ENCODE measurements at places on chromosomes 5 and 9.

DNA sequence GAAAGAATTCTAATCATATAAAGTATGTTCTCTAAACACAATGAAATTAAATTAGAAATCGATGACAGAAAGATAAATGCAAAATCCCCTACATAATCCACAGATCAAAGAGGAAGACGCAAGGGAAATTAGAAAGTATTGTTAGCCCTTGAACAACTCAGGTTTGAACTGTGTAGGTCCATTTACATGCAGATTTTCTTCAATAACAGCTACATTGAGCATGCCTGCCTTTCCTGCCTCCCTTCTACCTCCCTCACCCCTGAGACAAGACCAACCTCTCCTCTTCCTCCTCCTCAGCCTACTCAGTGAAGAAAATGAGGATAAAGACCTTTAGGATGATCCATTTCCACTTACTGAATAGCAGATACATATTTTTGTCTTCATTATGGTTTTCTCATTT, 75.2 kb downstream of the PLPP1 start:
- DNase-seq, result no peak

GRCh38 chr9:126411225-126411947, 84.8 kb downstream of the MVB12B start:
- DNase-seq, result no peak

DNA sequence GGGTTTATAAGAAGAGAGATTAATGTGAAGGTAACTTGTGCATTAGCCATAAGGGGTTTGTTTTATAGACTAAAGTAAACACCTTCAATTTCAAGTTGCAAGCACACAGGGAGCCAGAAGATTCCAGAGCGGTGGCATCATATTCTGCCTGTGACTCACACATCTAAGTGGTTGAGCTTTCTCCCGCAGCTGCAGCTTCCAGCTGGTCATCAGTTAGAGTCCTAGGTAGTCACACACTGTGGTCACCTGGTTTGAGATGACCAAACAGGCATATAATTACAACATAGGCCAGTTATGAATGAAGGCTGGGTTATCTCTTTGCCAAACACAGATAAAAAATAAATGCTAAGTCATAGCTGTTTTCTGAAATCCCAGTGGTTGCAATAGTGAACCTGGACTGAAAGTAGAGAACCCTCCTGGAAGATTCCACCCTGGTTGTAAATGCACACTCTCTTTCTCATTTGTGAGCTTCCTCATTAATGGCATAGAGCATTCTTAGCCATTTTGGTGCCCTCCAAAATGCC, 171.3 kb downstream of the GDNF start:
- DNase-seq, result no peak

DNA sequence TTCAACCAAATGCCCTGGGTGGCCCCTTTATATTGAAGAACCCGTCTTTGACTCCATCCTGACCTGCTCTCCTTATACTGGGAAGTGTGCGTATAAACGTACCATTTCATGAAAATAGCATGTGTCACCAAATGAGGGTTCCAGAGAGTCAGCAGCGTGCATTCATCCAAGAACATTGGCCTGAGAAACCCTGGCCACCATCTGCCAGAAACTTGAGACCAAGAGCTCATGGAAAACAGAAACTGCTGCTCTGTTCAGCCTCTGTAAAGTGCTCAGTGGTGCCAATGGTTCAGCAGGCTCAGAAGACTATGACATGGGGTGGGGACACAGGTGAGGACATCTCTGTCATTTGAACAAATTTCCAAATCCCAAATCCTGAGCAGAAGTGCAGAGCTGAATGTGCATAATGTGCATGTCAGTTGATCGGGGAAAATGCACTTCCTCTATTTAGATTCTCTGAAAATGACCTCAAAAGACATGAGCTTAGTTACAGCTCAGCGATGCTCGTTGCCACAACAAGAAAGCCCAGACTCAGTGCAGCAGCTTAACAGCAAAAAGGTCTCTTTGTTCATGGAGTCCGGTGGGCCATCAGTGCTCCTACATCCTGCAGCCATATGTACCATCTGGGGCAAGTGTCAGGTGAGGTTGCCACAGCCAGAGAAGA, 176.1 kb downstream of the ATPSCKMT start:
- DNase-seq, result no peak

GRCh38 chr5:40307920-40308319, 371.8 kb upstream of the PTGER4 start:
- no peak for DNase-seq

- no peak for DNase-seq
Observed at GRCh38 chr5:2569774-2570542, 181.5 kb downstream of the IRX2 start.

DNA sequence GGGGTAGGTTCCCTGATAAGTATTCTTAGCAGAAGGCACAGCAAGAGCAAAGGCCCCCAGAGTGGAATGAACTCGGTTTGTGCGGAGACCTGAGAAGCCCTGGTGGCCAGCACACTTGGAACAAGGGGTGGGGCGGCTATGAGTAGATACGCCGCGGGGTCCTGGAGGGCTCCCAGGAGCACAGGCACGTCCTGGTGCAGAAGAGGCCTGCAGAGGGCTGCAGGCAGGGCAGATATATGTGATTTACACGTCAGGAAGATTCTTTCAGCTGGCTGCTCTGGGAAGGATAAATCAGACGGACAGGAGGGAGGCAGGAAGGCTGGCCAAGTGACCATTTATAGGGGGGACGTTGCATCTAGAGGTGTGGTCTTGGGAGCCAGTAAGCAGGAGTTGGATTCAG, 70.2 kb upstream of the ATG10 start:
- no peak for DNase-seq

All from NCI-H2227 treated with DMSO at 0.1 percent for 48 hours (cell line).